Fibroblast of skin of back (primary cell): ENCODE measurements at places on chromosomes 4 and X.
A peak's percentile ranks its signal among the peaks of the same experiment; 100 is the strongest.

DNA sequence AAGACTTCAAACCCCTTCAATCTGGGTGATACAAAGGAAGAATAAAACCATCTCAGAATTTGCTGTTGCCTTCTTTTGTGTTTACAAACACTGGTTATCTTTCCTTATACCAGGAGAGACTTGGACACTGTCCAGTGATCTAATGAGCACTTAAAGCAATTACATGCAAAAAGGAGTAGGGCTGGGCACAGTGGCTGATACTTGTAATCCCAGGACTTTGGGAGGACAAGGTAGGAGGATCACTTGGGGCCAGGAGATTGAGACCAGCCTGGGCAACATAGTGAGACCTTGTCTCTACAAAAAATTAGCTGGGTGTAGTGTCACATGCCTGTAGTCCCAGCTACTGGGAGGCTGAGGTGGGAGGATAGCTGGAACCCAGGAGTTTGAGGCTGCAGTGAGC, 95.7 kb upstream of the DRD5 start:
- DNase-seq, result no peak

DNA sequence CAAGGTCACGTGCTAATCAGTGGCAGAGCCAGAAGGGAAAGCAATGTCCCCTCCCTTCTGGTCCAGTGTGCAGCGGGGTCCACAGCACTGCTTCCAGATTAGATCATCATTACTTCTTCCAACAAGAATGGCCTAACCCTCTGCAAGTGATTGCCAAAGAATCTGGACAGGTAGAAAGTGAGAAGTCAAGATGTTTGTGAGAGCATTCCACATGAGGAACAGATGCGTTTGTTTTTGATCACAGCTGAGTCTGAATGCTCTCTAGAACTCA, 147.7 kb downstream of the SHROOM3 start:
- no peak for DNase-seq

DNA sequence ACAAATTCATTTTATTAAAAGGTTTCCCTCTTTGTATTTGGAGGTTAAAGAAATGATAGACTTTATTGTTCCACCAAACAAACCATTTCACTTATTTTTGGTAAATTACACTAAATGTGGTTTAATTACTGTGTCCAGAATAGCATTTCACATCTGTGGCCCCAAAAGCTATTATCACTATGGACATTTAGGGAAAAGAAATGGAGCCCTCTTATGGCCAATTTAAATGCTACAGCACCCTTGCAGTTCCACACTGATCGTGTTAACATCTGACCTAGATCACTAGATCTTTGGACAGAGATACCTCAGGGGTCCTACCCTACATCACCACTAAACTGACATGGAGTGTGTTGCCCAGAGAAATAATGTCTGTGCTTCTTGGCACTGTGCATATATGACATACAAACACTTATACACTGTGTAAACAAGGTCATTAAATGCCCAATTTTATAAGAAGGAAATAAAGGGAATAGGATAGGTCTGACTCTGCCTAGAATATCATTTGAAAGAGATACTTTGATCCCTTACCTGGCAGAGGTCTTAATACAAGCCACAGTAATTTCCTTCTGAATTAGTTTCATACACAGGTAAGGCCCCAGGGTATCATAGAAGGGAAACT, 163.9 kb downstream of the KDR start:
- peak; percentile 62 for DNase-seq

GRCh38 chrX:119453202-119453601, 15.0 kb upstream of the SLC25A5 start:
- no peak for DNase-seq

- DNase-seq, result no peak
Measured at GRCh38 chrX:12811658-12812057, 20.4 kb downstream of the PRPS2 start.

DNA sequence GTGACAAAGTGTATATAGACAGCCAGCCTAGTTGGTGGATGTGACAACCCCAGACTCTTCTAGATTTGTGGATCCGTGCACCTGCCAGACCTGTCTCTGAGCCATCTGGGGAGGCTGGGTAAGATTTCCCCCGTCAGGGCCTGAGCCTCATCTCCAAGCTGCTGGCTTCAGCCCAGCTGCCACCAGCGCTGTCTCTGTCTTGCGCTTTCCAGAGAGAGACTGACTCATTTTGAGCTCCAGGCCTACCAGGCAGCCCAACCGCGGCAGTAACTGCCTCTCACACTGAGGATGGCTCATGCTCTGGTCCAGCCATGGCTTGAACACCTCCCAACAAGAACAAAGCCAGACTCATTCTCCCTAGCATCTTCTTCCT, 26.4 kb downstream of the NOP14 start:
- DNase-seq, result peak; percentile 59

DNA sequence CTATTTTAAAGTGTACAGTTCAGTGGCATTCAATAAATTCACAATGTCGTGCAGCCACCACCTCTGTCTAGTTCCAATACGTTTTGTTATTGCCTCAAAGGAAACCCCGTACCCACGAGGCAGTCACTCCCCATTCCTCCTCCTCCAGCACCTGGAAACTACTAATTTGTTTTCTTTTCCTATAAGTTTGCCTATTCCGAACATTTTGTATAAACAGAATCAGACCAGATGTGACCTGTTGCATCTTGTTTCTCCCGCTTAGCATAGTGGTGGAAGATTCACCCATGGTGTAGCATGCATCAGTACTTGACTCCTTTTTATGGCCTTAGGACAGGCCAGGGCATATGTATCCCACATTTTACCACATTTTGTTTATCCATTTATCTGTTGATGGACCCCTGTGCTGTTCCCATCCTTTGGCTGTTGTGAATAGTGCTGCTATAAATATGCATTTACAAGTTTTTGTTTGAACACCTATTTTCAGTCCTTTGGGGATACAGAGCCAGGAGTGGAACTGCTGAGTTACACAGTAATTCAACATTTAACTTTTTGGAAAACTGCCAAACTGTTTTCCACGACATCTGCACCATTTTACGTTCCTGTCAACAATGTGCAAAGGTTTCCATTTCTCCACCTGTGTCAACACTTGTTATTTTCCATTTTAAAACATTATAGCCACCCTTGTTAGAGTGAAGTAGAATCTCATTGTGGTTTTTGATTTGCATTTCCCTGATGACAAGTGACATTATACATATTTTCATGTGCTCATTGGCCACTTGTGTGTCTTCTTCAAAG, 57.8 kb upstream of the STX18 start:
- no peak for DNase-seq

GRCh38 chrX:10847333-10847732, 226.9 kb upstream of the MID1 start:
- DNase-seq, result peak; percentile 30

GRCh38 chrX:134566506-134566905, 91.8 kb downstream of the PLAC1 start:
- DNase-seq, result no peak

- no peak for DNase-seq
Measured at GRCh38 chrX:149916745-149917392, 12.5 kb upstream of the HSFX4 start.

- no peak for DNase-seq
Measured at GRCh38 chr4:105470766-105471165, 3.1 kb downstream of the PPA2 start.

DNA sequence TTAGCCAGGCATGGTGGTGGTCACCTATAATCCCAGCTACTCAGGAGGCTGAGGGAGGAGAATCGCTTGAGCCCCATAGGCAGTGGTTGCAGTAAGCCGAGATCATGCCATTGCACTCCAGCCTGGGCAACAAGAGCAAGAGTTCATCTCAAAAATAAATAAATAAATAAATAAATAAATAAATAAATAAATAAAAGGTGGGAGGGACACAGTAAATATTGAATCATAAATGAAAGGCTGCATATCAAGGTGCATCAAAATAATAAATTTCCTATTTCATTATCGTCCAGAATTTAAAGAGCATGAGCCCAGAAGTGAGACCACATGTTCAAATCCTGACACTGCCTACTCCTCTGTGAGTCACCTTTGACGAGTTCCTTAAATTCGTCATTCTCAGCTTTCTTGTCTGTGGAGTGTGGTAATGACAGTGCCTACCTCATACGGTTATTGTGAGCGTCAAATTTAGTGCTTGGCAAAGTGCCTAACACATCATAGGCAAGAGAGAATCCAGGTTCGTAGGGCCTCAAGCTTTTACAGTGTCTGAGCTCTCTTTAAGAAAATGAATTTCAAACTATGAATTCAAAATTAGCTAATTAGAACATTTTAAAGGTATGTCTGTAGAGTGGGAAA, 49.9 kb downstream of the IL15 start:
- DNase-seq, result peak; percentile 43

DNA sequence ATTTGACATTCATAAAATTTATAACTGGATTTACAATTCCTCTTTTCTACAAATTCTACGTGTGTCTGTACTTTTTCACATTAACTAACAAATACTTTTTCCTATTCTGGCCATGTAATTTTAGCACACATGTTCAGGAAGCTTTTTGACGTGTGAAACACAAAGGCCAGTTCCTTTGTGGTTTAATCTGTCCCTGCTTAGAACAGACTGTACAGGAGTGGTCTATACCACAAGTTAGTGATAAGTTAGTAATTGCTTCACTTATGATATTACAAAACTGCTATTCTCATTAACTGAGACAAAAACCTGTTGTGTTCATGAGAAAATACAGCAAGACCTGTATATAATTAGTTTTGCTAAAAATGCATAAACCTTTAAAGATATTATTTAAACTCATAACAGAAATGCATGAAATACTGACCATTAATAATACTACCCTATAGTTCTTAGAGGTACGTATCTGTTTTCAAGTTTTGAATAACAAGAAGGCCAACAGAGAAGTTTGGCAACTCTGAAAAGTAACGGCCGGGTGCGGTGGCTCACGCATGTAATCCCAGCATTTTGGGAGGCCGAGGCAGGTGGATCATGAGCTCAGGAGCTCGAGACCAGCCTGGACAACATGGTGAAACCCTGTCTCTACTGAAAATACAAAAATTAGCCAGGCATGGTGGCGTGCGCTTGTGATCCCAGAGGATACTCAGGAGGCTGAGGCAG, 13.7 kb upstream of the AREG start:
- no peak for DNase-seq

DNA sequence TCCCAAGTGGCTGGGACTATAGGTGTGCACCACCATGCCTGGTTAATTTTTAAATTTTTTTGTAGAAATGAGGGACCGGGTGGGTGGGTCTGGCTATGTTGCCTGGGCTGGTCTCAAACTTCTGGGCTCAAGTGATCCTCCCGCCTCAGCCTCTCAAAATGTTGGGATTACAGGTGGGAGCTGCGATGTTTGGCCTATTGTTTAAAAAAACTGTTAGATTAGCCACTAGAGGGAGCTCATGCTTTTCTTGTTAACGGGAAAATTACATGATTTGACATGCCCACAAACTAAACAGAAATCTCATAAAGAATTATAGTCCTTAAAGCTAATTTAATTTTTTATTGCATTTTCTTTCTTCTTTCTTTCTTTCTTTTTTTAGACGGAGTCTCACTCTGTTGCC, 5.0 kb upstream of the SDAD1 start:
- peak; percentile 51 for DNase-seq

GRCh38 chr4:163693211-163693610, 198.7 kb downstream of the TMA16 start:
- DNase-seq, result peak; percentile 30

- no peak for DNase-seq
Measured at GRCh38 chrX:329291-329910, 10.8 kb upstream of the GTPBP6 start.

GRCh38 chrX:124239324-124239723, 93.1 kb upstream of the TEX13D start:
- DNase-seq, result no peak

DNA sequence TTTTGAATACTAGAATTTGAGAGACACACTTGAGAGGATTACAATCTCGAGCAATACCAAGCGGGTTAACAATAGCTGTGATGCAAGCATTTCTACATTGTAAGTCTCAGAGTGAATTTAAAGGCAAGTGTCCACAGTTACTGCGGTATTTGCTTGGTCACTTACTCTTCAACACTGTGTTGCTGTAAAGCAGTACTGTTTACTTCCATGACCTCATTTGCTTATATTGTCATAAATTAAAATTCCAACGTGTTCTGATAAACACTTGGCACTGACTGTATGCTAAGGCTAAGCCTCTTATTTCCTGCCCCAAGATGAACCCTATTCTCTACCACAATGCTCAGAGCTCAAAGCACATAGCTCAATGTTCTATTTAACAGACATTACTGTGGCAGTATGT, 11.1 kb downstream of the EXOC1L start:
- no peak for DNase-seq

DNA sequence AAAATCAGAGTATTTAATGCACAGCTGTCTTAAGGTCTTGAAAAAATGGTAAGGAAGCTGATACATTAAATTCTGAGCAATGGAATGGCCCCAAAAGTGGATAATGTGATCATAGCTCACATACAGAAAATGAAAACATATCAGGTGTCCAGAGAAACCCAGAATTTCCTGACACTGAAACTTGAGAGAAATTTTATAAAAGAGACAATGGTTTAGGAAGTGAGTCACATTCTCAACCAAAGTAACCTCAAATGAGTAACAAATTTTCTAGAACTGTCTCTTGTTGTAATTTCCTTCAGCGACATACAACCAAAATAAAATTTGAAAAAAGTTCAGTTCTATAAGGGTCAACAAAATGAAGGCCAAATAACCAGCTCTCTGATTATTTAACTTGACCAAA, 37.4 kb upstream of the PACRGL start:
- DNase-seq, result peak; percentile 24

- DNase-seq, result peak; percentile 70
Measured at GRCh38 chrX:129759576-129760061, 20.1 kb upstream of the SASH3 start.

DNA sequence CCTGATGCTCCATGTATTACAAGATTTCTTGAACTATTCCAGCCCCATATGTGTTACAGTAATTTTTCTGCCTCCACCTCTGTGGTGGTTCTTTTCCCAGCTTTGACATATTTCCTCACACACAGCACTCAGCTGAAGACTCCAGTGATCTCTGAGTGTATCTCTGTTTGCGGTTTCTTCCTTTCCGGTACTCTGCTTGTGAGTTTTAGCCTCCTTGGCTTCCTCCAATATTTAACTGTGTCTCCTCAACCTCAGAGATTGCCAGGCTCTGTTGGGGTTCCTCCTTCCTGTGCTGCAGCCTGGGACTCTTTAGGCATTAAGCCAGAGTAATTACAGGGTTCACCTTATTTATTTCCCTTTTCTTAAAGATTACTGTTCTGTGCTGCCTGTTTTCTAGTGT, 73.2 kb downstream of the NFKB1 start:
- peak; percentile 49 for DNase-seq

DNA sequence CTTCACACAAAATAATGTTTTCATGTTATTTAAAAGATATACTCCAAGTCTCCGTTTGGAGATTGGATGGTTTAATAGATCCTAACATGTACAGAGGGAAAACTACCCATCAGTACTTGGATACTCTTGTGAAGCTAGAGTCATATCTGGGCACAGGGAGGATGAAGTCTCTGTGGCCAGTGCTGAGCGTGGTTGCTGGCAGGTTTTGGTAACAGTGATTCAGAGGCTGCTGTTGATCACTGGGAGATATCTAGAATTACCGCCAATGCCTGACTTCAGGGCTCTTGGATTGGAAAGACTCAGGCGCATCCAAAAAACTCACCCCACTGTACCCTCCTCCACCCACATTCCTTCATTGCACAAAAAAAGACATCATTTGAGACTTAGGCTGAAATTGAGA, 107.2 kb upstream of the PGRMC2 start:
- no peak for DNase-seq
